ENCODE measurements at places on chromosomes 5 and 9.

DNA sequence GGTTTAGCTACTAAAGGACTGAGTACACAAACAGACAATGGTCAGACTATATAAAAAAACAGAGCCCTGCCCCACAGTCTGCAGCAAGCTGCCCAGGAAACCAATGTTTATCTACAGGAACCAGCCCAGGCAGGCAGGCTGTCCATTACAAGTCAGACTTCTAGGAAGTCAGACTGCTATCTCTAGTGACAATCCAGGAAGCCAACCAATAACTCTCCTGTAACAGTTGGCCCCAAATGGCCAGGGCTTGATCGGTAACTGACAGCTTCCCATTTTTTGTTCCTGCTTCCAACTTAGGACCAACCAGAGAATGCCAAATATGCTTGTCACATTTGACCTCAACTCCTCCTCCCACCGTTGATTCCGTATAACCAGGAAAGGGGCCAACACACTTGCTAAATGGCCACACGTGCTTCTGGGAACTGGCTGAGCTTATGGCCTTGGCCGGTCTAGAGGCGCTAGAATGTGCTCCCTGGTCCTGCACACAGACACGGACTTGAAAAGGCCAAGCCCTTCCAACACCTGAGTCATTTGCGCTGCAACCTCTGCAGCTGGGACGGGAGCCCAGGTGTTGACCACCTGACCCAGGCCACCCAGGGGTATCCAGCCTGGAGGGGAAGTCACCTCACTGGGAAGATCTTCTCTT lies 79.6 kb upstream of the CDK20 start:
- no peak for DNase-seq

GRCh38 chr9:130182381-130182909 lies 10.2 kb downstream of the NCS1 start:
- DNase-seq, result no peak

DNA sequence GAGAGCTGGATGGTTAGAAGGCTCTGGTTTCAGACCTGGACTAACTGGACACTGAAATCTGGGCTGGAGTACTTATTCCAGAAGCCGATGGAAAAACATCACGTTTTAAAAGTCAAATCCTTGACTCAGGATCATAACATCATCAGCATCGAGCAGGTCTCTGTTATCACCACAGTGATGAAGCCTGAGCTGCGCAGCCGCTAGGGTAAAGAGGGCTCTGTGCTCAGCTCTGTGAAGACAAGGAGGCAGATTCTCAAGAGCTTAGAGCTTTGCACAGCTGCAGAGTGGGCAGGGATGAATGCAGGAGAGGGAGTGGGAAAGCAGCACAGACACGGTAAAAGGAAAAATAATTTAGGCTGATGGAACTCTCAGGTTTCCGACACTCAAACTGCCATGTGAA lies 208.8 kb upstream of the TAS2R1 start:
- no peak for DNase-seq

DNA sequence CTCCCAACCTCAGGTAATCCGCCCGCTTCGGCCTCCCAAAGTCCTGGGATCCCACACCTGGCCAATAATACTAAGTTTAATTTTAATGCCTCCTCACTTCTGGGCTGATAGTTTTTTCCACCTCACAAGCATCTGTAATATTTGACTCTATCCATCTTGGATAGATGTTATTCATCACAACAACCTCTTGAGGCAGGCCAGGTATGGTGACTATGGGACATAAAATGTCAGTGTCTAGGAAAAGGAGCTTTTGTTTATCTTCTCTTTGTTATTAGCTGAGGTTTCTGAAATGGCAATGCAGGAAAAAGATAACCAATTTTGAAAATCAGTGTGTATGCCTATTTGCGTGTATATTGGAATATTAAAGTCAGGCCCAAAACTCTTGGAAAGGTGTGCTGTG lies 1.2 kb upstream of the CCDC69 start:
- DNase-seq, result no peak

DNA sequence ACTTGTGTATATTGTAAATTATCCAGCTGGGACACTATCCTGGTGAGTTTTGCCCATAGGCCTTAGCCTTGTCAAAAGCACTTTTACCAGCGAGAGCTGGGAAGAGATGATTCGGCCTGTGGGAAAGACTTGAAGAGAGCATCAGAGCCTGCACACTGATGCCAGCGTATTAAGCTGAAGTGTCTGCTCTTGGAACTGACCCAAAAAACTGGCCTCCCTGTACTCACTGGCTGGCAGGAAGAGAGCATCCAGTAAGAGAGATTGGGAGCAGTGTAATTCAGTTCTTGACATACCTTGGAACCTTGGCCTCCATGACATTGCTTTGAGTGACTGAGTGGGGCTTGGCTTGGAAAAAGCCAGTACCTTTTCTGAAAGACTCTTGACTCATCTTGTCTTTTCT lies 73.7 kb downstream of the ZNF462 start:
- no peak for DNase-seq

GRCh38 chr9:136432591-136432990 lies 7.1 kb downstream of the INPP5E start:
- no peak for DNase-seq

DNA sequence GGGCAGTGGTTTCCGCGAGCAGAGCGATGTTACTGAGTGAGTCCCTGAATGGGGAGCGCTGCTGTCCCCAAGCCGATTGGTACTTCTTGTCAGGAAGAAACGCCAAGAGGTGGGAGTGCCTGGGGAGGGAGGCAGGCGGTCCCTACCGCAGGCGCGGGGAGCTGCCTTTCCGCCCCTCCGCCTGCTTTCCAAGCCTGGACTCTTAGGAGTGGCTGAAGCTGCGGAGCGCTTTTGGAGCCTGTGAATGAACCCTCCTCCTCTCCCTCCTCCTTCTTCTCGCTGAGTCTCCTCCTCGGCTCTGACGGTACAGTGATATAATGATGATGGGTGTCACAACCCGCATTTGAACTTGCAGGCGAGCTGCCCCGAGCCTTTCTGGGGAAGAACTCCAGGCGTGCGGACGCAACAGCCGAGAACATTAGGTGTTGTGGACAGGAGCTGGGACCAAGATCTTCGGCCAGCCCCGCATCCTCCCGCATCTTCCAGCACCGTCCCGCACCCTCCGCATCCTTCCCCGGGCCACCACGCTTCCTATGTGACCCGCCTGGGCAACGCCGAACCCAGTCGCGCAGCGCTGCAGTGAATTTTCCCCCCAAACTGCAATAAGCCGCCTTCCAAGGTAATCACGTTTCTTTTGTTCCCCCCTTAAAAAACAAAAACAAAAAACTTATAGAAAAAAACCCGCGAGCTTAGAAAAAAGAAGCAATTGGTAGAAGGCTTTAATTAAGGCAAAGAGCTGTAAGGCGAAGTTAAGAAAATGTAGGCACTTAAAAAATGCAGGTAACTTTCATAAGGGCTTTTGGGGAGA lies at the start of gene VCAN:
VCAN (plus strand) TSS at position 340 of the 808 bp plus-strand sequence. CDS start 11,775 bp downstream, outside the sequence.
- no peak for DNase-seq

DNA sequence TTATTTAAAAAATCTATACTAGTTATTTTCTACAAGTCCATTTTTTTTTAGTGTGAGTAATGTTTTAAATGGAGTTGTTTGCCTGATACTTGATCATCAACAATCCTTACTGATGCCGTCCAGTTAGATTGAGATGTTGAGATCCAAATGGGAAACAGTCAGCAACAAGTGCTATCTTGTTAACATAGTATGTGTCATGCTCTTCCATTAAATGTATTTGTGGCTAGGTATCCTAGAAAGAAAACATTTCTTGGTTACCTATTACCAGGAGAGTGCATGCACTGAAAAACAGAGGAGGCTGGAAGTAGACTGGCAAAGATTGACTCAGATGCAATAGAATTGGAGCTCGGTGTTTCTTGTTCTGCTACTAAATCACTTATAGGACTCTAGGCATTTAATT lies 123.4 kb upstream of the MAN2A1 start:
- DNase-seq, result no peak

DNA sequence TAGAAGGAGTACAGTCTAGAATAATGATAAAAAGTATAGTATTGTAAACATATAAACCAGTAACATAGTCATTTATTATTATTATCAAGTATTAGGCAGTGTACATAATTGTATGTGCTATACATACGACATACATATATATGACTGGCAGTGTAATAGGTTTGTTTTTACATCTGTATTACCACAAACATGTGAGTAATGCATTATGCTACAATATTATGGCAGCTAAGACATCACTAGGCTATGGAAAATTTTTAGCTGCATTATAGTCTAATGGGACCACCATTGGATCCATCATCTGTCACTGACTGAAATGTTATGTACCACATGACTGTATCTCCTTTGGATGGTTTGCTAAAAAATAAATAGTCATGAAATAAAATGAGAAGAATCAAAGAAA lies 530.0 kb downstream of the PRR16 start:
- no peak for DNase-seq

- DNase-seq, result no peak
Observed at GRCh38 chr9:79224672-79225433, 346.9 kb upstream of the TLE4 start.

DNA sequence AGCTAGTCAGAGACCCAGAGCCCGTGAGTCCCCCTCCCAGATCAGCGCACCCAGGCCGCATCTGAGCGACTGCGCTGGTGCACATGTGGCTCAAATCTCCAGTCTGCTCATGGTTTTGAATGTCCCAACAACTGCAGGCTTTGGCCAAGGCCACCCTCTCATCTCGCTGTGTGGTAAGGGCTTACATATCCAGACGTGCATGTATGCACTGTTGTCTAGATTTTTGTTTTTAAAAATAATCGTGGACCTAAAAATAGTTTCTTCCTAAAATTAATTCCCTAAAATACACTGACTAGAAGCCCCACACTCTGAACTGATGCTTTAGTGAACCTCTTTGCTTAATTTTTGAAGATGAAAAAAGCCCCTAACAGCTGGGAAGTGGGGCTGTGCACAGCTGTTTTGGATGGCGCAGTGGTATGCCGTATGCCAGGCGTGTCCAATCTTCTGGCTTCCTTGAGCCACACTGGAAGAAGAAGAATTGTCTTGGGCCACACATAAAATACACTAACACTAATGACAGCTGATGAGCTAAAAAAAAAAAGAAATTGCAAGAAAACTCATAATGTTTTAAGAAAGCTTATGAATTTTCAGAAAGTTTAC lies 143.0 kb upstream of the LHFPL2 start:
- DNase-seq, result no peak

- no peak for DNase-seq
Observed at GRCh38 chr5:143955141-143955540, 143.2 kb downstream of the HMHB1 start.

DNA sequence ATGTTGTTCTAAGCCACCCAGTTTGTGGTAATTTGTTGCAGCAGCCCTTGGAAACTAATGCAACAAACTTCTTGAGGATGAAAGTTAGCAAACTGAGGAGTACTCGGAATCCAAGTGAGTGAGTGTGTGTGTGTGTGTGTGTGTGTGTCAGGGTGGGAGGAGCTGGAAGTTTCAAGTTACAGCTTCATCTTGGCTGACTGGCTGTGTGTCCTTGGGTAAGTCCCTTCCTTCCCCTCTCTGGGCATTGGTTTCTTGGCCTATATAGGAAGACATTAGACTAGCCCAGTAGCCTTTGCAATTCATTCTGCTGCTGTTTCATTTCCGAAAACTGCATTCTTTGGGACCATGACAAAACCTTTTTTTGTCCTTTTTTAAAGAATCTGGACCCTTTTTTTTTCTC lies 157.2 kb downstream of the MELK start:
- DNase-seq, result no peak

DNA sequence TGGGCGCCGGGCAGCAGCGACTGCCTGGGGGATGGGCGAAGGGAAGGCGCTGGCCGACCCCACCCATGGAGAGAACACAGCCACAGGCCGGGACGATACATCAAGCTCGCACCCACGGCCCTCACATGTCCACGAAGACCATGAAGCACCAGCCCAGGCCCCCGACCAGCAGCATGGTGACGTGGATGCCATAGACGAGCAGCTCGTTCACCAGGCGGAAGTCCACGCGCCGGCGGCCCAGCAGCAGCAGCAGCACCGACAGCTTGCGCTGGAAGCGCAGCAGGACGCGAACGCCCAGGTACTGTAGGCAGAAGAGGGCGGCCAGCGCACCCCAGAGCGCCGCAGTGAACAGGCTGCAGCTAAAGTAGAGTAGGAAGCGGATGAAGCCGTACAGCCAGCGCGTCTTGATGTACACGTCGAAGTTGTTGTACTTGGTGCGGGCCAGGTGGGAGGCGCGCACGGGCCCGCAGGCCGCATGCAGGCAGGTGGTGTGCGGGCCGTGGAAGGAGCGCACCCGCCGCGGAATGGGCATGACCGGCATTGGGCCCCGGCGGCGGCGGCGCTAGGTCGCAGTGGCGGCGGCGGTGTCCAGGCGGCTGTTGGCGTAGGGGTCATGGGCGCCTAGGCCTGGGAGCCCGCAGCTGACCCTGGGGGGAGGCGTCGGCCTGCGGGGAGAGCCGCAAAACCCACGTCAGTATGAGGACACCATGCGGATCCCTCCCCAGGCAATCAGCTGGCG lies 2.1 kb downstream of the TMEM250 start:
- no peak for DNase-seq

DNA sequence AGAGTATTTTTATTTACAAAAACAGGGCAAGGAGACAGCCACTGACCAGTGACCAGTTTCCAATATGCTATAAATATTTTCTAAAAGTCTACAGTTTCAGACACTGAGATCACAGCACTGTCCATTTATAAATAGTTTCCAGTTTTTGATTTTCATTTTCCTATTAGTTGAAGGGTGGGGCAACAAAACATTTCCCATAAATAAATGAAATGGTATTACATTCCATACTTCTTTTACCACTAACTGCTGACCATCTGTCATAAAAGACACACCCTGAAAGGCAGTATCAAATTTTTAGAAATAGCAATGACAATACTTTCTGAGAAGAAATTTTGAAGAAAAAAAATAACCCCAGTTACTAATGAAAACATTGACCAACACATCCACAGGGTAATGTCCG lies 126.7 kb downstream of the ARSB start:
- DNase-seq, result no peak

DNA sequence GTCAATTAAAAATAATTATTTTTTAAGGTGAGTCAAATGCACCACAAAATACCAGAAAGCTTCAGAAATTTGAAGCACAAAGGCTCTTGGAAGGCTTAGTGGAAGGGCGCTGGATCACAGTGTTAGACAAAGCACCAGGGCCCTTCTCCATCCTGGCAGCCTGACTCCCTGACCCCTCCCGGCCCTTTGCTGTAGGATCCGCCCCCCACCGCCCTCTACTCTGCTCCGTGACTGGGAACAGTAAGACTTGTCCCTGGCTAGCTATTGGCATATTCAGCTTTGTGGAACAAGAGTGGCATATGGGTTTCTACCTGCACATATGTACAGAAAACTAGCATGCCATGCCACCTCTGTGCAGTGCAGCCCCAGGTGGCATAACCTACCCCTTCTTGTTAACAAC lies 222.1 kb downstream of the SYK start:
- no peak for DNase-seq

- DNase-seq, result no peak
Observed at GRCh38 chr5:66475731-66476130, 120.5 kb upstream of the MAST4 start.

GRCh38 chr5:79544131-79544530 lies 30.2 kb upstream of the HOMER1 start:
- DNase-seq, result no peak

DNA sequence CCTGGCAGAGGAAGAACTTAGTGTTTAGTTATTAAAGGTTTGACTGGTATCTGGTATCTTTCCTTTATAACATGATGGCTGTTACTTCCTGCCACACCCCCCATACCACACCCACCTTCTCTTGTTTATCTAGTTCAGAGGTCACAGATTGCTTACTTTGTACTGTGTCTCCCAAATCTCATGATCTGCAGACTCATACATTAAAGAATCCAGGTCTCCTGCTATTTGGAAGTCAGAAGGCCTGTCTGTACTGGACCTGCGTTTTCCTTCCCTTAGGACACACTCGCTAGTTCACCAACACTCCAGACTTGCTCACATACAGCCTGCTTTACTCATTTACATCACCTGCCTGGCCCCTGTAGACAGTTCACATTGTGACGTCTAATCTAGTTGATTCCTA lies 39.3 kb downstream of the NUDT12 start:
- no peak for DNase-seq
